ENCODE measurements at places on chromosomes 7 and 10.

DNA sequence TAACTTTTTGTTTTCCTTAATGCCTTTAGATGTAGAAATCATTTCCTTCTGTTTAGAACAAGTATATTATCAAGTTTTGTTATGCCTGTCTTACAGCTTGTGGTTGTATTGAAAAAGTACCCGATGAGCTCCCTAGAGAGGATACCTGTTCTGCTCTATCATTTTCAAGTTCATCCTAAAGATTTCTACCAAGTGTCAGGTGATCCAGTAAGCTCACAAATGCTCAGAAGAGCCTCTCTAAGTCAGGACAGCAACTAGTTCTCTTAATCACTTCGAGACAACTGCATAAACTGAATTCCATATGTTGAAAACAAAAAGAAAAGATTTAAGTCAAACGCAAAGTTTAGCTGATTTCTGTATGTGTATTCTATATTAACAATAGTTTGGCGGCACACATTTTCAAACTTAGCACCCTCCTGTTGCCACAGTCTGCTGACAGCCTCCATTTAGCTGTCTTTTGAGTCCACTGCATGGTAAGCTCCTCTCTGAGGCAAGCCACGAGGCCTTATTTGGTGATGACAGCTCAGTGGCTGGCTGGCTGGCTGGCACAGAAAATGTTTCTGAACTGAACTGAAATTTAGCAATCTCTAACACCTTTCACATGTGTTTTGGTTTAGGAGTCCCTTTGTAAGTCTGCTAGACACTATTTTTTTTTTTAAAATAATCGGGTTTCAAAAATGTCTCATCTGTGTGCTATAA is 59.4 kb downstream of the SEMA3C start:
- no peak for DNase-seq

DNA sequence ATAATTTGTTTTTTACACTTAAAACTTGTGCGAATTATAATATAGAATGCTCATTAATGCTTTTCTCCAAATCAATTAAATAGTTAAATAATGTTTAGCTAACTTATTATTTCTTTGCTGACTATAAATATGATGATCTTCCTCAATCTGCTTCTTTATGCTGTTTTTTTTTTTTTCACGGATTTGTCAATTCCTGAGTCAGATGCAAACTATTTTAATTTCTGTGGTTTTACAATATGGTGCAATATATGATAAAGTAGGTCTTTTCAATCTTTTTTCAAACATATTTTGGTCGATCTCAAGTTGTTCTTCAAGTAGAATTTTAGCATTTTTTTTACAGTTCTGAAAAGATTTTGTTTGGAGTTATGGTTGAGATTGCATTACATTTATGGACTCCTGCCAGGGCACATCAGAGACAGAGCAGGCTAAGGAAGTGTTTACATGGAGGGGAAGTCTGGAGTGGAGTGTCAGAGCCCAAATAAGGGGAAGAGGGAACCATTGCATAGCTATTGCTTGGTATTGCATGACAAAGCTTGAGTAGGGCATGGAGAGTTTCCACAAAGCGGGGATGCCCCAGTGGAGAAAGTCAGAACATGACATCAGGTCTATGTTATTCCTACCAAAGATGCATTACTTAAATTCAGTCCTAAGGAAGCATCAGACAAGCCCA is 204.4 kb downstream of the OTUD1 start:
- no peak for DNase-seq

- DNase-seq, result no peak
Observed at GRCh38 chr10:31864834-31865518, 63.7 kb downstream of the ARHGAP12 start.

DNA sequence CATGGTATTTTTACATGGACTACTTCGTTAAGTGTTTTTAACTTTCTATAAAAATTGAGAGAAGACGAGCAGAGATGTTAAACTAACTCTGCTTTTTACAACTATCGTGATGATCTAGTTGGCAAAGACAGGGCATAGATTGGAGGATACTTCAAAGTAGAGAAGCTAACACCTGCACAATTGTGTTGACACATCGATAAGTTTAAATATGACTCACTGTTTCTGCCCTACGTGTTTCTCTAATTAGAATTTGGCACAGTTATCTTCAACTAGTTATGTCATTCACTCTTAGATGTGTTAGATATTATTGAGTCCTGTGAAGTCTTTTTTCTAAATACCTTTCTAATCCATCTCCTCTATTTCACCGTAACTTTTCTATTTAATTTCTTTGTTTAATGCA is 68.5 kb upstream of the FERD3L start:
- DNase-seq, result no peak

DNA sequence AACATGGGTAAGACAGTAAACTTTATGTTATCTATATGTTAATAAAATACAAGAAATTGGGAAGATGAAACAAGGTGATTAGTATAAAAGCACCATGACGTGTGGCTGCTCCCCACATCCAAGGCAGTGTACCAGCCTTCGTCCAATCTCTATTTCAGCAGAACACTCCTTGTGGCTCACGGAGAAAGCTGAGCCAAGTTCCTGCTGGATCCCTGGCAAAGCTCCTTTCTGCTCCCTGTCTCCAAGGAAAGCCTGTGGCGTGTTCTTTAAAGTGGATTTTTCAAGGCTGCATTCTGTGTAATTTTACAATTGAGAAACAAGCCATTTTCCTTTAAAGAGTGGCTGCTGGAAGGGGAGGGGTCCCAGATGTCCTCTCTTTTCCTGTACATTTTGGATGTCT is 467.3 kb downstream of the PTPRN2 start:
- DNase-seq, result no peak

DNA sequence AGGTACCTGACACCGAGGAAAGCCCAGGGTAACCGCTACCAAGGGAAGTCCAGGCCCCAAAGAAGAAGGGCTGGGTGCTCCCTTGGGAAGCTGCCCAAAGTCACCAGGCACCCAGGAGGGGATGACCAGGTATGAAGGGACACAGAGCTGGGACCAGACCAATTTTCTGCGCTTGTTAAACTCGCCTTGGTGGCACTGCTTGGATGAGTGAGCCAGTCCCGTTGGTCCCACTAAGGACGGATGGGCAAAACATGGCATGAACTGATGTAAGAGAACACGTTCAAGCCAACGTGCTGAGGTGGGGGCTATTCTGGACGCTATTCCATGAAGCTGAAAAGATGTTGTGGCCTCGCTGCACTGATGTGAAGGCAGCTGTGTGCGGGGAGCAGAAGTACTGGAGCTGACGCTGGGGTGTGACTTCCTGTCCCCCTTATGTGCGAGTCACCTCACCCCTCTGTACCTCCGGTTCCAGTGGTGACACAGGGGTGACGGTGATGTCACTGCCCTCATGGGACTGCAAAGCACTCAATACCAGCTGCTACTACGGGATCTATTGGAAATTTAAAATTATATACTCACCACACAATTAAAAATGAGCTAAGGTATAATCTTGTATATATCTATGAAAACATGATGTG is 73.6 kb downstream of the COBL start:
- no peak for DNase-seq

DNA sequence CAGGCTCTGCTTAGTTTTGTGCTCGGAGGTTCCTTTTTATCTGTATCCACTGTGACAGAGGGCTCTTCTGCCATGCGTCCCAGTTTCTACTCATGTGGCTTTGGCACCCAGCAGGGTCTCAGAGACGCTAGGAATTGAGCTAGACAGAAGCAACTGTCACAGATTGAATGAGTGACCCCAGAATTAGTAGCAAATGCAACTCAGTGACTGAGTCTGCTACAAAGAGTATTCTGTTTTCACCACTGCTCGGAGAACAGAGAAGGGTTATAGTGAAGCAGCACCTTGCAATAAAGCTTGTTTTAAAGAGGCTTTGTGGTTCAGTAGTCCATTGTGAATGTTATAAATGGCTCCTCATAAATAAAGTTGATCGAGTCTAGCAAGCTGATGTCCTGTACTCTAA is 113.2 kb downstream of the DNAH11 start:
- DNase-seq, result no peak

DNA sequence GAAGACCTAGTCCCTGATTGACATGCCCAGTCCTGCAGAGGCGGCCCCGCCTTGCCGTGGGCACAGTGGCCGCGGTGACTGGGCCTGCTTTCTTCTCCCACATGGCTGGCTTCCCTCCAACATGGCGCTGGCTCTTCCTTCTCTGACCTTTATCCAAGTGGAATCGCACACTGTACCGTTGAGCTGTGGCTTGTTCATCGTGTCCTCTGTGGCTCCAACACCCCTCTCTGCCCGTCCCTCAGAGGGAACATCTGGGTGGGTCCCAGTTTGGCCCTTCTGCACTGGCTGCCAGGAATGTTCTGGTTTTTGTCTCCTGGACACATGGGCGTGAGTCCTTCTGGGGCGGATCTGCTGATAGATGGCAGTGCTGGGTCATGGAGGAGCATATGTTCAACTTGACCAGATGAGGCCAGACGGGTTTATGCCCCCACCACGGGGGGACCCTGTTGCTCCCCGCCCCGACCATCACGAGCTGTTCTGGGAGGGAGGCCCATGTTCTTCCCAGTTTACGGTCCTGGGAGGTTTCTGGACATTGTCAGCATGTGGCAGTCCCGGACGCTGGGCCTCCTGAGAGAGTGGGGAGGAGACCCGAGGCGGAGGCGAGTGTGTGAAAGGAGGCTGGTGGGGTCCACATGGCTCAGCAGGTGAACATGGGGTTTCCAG is 63.5 kb downstream of the LHPP start:
- DNase-seq, result peak; percentile 58

GRCh38 chr10:29588629-29589421 is 45.9 kb downstream of the SVIL start:
- no peak for DNase-seq

DNA sequence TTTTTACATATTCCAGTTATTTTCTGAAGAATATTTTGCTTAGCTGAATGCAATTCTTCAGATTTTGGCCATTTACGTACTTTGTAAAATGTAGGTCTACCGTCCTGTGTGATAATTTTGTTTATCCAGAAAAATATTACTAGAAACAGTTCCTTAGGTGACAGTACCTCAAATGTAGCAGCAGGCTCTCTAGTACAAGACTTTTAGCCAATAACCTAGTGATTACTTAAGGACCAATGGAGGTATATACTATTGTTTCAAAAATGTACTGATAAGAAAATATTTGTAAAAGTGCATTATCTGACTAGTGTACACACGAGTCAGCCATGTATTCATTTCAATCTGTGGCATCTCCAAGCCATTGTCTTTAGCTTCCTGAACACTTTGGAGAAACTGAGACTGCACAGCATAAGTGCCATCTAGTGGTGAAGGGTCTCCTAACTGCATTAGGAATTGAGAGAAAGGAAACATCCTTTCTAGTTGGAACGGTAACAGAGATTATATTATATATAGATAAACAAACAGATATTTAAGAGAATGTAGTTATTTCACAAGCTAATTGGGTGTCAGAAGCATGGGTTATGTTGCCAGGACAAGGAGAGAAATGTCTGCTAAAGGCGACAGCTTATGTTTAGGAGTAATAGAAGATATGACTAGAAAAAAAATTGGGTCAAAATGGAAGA is 23.7 kb downstream of the RTKN2 start:
- peak; percentile 79 for DNase-seq

- DNase-seq, result no peak
Observed at GRCh38 chr7:124457841-124458240, 307.8 kb downstream of the GPR37 start.

- DNase-seq, result no peak
Observed at GRCh38 chr7:127882313-127882920, 148.8 kb downstream of the LRRC4 start.

GRCh38 chr7:126436213-126436868 is 816.4 kb downstream of the GRM8 start:
- DNase-seq, result no peak

Data from hematopoietic multipotent progenitor cell treated with erythropoietin and hydrocortisone succinate and interleukin-3 and kit ligand, for 8 days (in vitro differentiated cells).